Muscle of arm (tissue), 14 donors: ENCODE measurements at places on chromosomes 7 and 10.

GRCh38 chr7:17063045-17063383 lies 181.2 kb upstream of the AGR3 start:
- no peak for DNase-seq

GRCh38 chr7:2108501-2109250 lies 124.1 kb downstream of the MAD1L1 start:
- DNase-seq: no peak

DNA sequence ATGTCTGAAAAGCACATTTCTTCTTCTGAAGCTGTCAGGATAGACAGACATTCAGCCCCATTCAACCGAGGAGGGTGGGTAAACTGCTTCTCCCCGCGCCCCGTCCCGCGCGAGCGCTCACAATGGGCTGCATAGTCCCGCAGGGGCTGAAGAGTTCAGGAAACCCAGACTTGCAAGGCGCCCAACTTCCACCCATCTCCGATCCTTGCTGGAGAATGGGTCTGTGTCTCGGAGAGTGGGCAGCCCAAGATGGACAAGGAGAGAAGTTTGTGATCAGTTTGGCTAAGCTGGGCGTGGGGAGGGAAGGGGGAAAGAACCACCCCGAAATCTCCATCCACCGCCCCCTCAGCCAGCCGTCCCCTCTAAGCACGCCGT lies 686 bp downstream of the AASS start:
- peak; percentile 45 for DNase-seq

GRCh38 chr7:116584721-116585120 lies 59.9 kb downstream of the CAV1 start:
- no peak for DNase-seq

GRCh38 chr7:82007315-82007714 lies 237.5 kb upstream of the HGF start:
- DNase-seq: no peak

DNA sequence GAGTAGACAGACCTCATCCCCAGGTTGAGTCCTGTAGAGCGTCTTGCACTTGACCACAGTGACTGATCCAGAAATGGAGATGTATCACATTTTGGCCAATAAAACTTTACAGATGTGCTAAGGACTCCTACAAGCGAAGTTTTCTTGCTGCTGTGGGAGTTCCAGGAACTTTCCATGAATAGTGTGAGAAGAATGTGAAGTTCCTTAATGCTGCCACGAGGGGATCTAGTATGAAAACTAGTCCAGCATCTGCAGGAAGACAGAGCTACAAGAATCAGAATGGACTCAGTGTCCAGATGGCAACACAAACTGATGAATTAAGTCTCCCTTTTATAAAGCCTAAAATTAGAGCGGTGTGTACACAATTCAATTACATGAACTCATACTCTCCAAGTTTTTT lies 14.8 kb upstream of the LSM8 start:
- no peak for DNase-seq

GRCh38 chr7:114818501-114818900 lies 103.4 kb upstream of the MDFIC start:
- DNase-seq: no peak

DNA sequence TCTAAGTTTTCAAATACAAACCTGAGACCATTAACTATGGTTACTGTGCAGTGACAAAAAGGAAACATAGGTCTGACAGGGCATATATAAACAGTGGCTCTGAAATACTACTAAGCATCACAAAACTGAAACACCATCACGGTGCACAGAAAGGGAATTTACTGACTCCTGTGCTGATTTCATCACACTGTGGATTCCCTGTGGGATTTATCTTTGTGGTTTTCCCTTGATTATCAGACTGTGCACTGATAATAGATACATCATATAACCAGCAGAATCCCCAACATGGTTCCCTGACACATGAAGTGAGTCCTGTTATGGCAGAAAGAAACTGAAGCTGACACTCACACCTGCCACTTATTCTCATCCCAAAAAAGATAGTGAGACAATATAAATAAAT lies 676.3 kb upstream of the KCND2 start:
- no peak for DNase-seq

DNA sequence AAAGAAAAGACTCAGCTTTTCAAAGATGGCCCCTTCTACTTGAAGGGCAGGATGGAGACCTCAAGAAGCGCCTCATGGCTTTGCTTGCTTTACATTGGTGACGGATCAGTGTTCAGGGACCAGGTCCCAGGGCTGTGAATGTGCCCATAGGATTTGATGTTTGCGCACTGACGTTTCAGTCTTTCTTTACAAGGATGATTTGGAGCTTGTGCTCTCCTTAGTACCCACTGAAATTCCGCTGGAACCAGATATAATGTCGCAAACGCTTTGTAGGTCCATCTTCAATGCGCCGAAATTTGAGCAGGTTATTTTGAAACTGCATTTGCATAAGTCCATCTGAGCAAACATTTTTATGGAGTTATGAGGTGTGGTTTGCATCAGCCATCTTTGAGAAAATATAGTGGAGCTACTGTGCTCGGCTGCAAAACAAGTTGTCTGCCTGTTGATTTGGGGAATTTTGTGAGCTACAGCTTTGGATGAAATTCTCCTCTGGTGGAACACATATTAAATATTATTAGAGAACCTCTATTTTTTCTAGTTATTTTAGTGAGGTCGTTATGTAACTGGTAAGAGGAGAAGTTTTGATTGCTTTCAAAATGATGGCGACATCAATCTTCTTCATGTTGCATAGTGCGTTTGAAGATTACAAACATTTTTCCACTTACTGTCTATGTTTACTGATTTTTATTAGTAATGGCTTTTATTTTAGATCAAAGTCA lies 2.4 kb downstream of the RBM20 start:
- no peak for DNase-seq

GRCh38 chr7:99195867-99196266 lies 12.0 kb downstream of the KPNA7 start:
- DNase-seq: no peak

- DNase-seq: no peak
Measured at GRCh38 chr7:3282457-3282856, 18.6 kb upstream of the SDK1 start.

DNA sequence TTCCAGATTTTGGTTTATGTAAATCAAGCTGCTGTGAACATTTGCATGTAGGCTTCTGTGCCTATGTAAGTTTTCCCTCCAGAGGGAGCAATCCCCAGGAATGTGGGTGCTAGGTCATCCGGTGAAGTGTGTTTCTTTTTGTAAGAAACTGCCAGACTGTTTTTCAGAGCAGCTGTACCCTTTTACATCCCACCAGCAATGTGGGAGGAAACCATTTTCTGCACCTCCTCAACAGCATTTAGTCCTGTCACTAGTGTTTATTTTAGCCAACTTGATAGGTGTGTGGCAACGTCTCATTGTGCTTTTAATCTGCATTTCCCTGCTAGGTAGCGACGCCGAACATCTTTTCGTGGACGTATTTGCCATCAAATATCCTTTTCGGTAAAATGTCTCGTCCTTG lies 395.7 kb upstream of the FOXK1 start:
- no peak for DNase-seq

- DNase-seq: no peak
Measured at GRCh38 chr7:79459381-79459780, 5.9 kb upstream of the MAGI2 start.

DNA sequence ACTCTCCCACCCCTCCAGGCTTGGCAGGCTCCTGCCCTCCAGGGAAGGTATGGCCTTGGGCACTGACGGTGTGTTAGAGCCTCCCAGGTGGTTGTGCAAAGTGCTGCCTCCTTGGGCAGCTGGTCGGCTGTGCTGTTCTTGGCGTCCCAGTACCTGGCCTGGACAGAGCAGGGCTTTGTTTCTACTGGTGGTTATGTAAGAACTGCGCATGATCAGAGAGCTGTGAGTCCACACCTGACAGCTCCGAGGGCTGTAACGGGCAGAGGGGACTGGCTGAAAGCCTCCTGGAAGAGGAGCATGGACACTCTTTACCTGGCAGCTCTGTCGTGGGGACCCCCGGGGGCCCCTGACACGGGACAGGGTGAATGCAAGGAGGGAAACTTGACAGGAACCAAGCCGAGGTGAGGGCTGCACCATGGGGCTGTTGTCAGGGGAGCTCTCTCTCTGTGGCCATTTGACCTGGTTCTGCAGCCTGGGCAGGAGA lies 3.1 kb upstream of the SFRP5 start:
- no peak for DNase-seq

- no peak for DNase-seq
Measured at GRCh38 chr10:64206409-64206808, 685.2 kb downstream of the REEP3 start.

GRCh38 chr7:76260171-76260703 lies 42.2 kb upstream of the HSPB1 start:
- no peak for DNase-seq

DNA sequence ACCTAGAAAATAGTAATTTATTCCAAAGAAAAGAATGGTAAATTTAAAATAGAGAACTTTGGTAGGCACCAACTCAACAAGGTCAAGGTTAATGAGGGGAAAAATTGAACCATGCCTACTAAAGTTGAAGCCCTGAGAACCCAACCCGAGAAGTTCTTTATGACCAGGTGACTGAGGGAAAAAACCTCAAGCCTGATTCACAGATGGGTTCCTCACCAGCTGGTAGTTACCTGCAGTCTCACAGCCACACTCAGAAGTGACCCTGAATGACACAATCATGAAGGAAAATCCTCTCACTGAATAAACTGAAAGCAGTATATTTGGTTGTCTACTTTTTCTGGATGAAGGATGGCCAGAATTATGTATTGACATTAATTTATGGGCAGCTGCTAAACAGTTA lies 7.0 kb downstream of the C10orf67 start:
- no peak for DNase-seq

DNA sequence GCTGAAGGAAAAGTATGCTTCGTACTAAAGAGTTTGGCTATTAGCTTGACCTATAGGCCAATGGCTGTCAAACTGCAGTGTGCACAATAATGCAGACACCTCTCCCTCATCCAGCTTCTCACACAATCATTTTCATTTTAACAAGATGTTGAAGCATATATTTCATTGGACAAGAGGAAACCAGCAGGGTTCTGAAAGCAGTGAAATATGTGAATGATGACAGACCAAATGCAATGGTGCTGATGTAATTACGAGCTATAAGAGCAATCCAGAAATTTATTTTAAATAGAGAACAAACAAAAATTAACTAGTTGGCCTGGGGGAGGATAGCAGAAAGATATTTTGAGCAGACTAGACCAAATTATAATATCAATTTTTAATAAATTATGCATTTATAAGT lies 331.5 kb upstream of the AKR1E2 start:
- no peak for DNase-seq

GRCh38 chr7:125358551-125359167 lies 429.0 kb upstream of the POT1 start:
- no peak for DNase-seq

- DNase-seq: no peak
Measured at GRCh38 chr10:47035171-47035818, 124.1 kb downstream of the PTPN20 start.

DNA sequence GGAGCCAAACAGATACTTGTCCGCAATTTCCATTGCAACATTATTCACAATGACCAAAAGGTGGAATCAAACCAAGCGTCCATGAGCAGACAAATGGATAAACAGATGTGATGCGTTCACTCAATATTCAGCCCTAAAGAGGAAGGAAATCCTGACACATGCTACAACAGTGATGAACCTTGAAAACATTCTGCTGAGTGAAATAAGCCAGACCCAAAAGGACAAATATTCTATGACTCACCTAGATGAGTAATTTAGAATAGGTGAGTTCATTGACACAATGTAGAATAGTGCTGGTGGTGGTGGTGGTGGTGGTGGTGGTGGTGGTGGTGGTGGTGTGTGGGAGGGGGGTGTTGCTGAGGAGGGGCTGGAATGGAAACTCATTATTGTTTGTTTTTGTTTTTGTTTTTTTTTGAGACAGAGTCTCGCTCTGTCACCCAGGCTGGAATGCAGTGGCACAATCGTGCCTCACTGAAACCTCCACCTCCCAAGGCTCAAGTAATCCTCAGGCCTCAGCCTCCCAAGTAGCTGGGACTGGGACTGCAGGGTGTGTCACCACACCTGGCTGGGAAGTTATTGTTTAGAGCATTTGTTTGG lies 28.6 kb downstream of the SMKR1 start:
- DNase-seq: peak; percentile 8

DNA sequence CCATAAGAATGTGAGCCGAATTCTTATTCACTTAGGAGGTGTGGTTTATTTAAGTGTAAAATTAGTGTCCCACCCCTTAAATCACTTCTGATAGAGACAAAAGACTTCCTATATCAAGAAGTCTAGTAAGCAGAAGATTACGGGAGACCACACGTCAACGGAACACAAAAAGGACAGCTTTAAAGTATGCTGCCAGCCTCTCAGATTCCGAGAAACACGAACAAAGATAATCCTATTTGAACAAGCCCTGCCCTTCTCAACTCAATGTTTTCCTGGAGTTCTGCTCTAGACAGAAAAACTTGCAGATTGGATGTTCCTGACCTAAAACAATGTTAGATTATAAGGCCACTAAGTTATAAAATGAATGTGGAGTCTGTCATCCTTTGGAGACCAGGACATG lies 4.9 kb upstream of the MCU start:
- DNase-seq: no peak

GRCh38 chr10:55734112-55734511 lies 626.9 kb downstream of the ZWINT start:
- no peak for DNase-seq

- DNase-seq: peak; percentile 74
Measured at GRCh38 chr10:59580026-59580863, 129.4 kb downstream of the SLC16A9 start.

DNA sequence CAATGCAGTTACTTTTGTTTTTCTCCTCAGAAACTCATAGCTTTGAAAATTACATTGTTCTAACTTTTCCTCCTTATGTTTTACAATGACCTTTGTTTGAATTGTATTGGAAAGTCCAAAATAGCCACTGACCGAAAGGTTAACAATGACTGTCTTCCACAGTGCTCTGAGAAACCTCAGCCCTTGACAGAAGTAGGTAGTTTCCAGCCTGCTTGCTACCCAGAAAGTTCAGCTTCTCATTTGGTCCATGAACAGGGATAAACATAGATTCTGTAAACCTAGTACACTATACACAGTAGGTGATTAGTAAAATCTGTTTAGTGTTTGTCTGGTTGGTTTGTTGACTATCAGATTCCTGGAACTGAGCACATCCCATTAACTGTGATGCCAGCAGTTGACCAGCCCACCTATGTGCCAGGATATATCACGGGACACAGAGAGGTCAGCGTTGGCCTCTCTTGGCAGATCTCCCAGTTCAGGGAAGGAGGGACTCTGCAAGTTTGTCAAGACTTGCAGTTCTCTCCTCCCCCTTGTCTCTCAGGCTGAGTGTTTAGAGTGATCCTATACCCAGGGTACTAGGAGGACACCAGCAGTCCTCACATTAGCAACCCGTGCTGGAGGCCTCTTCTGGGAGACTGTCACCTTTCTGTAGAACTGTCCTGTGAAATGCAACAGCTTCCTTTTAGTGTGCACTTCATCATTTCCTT lies 297.6 kb downstream of the ARHGAP12 start:
- DNase-seq: no peak

DNA sequence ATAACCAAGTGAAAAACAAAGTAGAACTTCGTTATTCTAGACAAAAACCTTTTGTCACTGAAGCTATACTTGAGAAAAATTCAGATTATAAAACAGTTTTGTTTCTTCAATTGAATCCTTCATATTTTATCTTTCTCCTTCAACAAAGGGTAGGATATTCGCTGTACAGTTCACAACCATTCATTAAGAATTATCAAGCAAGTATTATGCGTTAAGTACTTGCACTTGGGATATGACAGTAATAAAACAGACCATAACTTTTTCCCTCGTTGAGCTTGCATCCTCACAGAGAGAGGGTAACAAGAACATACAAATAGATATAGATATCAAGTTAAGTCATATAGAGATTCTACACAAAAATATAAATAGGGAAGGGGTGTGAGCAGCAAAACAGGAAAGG lies 61.2 kb upstream of the MEOX2 start:
- no peak for DNase-seq
